ENCODE measurements at places on chromosomes 13 and 19.

DNA sequence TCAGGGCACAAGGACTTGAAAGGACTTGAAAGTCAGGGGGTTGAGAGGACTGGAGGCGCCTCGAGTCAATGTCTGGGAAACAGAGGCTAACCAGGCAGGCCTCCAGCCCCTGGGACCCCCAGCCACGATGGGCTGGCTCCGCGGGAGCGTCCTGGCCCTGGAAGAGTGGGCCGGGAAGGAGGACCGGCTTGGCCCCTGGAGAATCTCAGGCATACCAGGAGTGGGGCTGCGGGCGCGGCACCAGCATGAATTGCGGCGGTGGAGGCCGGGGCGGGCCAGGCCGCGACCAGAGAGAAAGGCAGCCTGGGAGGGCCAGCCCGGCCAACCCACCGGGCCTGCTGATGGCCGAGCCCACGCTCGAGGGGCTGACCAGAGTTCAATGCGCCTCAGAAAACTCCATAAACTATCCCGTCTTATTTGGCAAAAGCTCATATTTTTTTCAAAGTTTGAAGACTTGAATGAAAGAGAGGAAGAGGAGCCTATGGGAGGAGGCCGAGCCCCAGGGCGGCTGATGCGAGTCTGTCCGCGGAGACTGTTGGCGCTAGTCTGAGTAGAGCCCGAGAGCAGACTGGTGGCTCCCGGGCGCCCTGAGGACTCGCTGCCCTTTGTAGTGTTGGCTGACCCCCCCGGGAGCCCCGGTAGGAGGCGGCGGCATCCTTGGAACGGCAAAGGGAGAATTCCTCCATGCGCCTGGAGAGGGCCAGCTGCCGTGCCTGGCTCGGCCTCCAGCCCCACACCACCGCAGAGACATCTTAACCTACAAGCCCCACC lies 68.0 kb downstream of the MLLT1 start:
- DNase-seq, result no peak

- DNase-seq, result no peak
Observed at GRCh38 chr19:41355802-41356201, 2.1 kb upstream of the TGFB1 start.

- no peak for DNase-seq
Observed at GRCh38 chr13:44734201-44734707, 158.1 kb upstream of the TSC22D1 start.

- no peak for DNase-seq
Observed at GRCh38 chr19:48477067-48477685, 8.0 kb downstream of the CYTH2 start.

DNA sequence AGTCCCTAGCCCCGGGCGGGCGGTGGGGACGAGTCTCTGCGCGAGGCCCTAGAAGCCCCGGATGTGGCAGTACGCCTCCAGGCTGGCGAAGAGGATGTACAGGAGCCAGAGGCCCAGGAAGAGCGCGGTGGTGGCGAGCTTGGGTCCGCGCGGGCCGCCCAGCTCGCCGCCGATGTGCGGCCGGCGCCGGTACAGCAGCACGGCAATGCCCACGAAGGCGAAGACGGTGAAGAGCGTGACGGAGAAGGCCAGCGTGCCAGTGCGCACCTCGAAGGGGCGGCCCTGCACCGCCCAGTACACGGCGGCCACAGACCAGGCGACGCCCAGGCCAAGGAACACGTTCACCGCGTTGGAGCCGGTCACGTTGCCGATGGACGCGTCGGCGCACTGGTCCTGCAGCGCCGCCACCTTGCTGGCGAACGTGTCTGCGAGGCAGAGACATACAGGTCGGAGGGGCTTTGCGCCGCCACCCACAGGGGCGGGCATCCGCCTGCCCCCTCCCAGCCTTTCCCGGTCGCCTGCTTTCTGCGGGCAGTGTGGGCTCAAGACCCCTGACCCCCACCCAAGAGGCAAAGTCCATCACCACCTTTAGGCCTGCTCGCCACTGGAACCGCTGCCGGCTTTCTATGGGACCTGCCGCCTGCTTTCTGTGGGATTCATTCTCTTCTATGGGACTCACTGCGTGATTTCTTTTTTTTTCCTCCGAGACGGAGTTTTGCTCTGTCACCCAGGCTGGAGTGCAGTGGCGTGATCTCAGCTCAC lies 10.9 kb upstream of the MEIS3 start:
- peak; percentile 69 for DNase-seq
